ENCODE measurements at places on chromosomes 7 and 10.

DNA sequence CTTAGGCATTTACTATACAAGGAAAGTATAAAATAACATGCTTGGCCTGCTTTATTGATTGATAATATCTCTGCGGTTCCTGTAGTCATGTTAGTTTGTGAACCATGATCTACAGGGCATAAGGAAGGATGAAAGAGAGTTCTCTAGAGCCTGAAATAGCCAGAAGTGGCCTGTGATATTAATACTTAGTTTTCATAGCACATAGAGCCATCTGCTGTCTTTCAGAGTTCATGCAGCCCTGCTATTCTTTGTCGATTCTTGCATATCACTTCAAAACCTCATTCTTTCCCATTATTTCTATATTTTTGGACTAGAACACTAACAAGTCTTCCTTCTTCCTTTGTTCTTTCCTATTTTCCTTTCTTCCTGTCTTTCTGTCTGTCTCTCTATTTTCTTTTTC, 26.4 kb upstream of the PRKG1 start:
- no peak for DNase-seq

GRCh38 chr10:86083206-86083605, 283.4 kb downstream of the GRID1 start:
- DNase-seq: no peak

DNA sequence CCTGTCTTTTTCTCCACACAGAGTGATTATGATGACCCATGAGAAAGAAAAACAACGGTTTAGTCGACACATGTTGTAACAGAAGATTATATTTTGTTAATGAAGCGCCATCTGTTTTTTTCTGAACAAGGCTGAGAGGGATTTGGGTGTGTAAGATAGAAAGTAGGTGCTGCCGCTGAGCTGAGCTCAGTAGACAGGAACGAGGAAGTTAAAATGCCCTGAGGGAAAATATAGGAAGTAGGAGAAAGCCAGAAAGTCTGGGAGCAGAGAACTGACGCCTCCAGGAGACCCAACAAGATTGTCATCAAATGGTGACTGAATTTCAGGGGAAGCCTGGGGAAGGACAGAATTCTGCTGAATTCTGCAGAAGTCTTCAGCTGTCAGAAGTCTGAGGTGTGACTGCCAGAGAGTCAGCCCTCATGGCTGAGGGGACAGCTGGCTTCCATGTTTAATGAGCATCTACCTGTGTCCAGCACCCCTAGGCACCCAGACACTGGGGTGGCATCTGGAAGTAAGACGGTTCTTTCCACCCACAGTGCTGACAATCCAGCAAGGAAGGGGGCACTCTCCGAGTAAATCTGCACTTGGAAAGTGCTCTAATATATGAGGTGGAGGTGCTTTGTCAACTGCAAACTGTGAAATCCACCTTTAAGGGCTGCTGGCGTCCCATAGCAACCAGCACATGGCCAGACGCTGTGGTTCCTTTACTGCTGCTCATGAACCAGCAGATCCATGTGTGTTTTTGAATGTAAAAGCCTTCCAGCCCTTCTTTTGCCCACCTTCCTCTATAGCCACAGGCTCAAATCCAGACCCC, 12.5 kb upstream of the TSPAN15 start:
- DNase-seq: no peak

GRCh38 chr7:70344726-70345125, 746.5 kb downstream of the AUTS2 start:
- no peak for DNase-seq

DNA sequence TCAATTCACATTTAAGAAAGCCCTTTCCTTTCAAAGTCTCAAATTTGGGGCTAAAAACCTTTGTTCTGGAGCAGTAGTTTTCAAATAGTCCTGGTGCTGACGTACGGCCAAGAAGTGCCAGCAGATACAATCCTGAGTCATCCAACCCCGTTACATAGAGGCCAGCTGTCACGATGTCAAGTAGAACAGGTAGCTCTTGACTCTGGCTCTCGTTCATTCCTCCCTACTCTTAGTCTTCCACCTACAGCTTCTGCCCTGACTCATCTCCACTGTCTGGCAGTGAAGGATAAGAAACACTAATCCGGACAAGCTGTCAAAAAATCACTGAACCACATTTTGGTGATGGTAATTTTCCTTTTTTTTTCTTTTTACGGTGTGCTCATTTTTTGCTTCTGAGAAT, 132.4 kb upstream of the PTN start:
- no peak for DNase-seq

- DNase-seq: no peak
Measured at GRCh38 chr7:30899066-30899465, 12.6 kb upstream of the AQP1 start.

DNA sequence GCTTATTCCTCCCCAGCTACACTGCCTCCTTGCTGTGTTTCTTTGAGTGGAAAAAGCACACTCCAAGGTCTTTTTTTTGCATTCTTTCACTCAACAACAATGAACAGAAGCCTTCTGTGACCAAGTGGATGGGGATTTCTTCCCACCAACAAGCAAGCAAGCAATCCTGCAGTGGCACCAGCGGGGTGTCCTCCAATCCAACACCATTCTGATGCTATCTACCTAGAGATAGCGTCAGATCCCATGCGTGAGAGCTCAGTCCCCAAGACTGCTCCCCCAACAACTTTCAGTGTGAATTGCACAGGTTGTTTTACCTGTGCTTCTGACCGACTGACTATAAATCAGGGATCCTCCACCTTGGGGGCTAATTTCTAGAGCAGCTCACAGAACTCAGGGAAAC, 311.0 kb upstream of the PODXL start:
- no peak for DNase-seq

GRCh38 chr7:2023877-2024566, 208.7 kb downstream of the MAD1L1 start:
- DNase-seq: no peak

GRCh38 chr7:127900141-127900540, 131.1 kb downstream of the LRRC4 start:
- DNase-seq: no peak

DNA sequence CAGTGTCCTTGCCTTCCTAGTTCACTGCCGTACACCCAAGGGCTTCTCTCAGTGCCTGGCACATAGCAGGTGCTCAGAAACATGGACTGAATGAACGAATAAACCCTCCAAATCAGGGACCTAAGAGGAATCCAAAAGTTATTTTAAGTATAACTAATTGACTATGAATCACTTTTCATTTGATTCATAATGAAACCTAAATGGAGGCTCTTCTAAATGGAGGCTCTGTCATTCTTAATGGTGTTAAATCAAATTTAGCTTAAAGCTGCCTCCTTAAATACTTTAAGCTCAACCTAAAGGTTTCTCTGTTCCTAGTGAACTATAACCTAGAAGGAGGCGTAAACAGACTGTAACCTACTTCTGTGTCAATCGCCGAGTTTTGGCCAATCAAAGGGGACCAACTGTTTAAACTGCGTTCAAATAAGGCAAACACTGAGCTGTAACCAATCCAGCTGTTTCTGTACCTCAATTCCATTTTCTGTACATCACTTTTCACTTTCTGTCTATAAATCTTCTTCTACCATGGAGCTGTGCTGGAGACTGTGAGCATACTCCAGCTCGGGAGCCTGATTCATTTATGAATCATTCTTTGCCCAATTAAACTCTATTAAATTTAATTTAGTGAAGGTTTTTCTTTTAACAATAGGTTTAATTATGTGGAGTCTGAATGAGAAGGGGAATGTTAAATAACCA, 11.0 kb downstream of the PYROXD2 start:
- DNase-seq: no peak

GRCh38 chr7:44609829-44610228, 3.4 kb downstream of the OGDH start:
- DNase-seq: no peak

DNA sequence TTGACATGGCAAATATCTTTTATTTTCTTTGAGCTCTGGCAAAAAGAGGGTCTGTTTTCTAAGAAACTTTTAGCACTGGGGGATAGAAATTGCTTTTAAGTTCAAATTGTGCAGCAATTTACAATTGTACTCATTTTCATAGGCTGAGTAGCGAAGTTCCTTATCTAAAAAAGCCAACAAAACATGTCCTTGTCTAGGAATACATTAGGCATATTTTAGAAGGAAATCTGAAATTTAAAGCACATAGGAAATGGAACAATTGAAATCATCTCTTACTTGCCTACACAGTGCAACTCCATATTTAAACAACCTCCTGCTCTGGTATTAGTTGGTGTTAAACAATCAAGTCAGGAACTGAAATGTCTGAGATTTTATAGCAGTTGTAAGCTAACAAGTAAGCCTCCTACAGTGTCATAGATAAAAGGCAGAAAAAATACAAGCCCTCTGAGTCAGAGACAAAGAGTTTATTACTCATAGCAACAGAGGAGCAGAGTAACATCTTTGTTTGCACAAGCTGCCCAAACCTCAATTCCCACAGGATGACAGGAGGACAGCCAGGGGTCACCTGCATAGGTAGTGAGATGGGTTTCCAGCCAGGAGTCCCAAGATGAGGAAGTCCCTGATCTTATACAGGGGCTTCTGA, 280.2 kb upstream of the HGF start:
- DNase-seq: no peak

- no peak for DNase-seq
Measured at GRCh38 chr7:27953361-27953760, 213.4 kb downstream of the TAX1BP1 start.

GRCh38 chr7:47480576-47481538, 101.1 kb downstream of the TNS3 start:
- DNase-seq: no peak

DNA sequence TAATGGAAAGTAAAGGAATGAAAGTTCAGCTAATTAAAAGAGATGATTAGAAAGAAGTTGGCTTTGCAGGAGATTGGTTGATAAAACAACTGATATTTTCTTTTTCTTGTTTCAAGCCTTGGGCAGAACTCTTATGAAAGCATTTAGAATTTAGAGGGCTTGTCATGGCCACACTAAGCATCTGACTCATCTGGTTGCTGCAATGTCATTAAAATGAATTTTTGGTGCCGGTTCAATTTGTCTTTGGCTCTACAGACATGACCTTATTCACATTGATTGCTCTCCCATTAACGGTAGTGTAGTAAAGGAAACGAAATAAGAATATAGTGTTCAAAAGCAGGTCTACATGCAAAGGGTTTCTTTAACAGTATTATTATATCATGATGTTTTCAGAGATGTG, 1012.4 kb upstream of the C7orf33 start:
- no peak for DNase-seq

DNA sequence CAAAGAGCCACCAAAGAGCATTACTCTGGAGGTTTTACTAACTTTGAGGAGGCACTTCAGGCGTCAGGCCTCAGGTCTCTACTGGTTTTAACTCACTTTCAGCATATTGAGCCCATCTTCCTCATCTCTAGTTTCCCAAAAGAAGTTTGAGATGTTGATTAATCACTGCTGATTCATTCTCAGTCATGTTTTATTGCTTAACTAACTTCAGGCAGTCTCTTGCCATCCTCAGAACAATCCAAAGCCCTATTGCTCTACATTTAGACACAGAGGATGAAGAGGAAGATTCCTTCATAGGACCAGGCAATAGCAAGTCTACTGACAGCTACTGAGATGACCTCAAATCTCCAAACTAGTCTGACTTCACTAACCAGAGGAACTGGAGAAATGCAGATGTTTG, 39.1 kb upstream of the BET1 start:
- no peak for DNase-seq

DNA sequence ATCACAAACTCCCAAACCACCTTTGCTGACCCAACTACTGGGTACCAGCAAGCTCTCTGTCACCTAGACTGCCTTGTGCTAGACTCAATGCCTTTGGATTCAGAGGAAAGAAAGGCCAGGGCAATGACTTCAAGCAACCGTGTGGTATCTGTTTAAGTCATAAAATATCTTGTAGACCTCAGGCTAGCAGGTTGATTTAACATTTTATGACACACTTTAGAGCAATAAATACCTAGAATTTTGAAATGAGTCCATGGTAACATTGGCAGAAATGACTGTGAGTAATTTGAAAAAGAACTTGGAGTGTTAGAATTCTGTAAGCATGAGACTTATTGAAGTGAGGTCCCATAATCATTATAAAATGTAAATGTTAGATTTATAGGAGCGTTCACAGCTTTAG, 87.2 kb downstream of the TWIST1 start:
- no peak for DNase-seq

DNA sequence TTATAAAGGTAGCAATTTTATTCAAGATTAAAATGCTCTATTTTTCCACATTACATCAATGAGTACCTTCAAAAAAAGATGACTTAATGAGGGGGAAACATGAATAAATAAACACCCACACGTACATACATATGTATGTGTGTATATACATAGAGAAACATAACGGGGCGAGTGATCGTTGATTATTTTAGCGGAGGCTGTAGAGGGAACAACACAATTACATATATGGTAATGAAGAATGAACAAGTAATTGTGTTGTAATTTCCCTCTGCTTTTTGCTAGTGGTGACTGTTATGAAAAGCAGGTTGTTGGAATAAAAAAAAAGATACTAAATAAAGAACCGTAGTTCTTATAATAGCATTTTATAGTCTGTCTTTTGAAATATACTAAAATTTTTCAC, 63.2 kb downstream of the CACNB2 start:
- no peak for DNase-seq

DNA sequence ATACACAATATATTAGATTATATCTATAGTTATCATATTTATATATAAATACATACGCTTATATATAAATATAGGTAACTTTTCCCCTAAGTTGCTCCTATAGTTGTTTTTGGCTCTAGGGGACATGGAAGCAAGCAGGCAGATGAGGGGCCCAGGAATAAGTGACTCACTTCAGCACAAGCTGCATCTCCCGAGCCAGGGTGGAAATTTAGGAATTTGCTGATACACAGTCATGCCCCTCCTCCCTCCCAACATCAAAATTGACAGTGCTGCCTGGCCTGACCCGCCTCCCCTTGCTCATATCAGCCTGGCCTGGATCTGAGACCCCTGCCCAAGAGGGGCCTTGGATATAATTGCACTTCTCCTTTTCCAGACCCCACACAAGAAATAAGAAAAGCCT, 33.8 kb downstream of the MKI67 start:
- no peak for DNase-seq

GRCh38 chr10:11673346-11674280, 62.2 kb upstream of the USP6NL start:
- DNase-seq: no peak

GRCh38 chr7:101838837-101839483, 21.5 kb downstream of the CUX1 start:
- no peak for DNase-seq

DNA sequence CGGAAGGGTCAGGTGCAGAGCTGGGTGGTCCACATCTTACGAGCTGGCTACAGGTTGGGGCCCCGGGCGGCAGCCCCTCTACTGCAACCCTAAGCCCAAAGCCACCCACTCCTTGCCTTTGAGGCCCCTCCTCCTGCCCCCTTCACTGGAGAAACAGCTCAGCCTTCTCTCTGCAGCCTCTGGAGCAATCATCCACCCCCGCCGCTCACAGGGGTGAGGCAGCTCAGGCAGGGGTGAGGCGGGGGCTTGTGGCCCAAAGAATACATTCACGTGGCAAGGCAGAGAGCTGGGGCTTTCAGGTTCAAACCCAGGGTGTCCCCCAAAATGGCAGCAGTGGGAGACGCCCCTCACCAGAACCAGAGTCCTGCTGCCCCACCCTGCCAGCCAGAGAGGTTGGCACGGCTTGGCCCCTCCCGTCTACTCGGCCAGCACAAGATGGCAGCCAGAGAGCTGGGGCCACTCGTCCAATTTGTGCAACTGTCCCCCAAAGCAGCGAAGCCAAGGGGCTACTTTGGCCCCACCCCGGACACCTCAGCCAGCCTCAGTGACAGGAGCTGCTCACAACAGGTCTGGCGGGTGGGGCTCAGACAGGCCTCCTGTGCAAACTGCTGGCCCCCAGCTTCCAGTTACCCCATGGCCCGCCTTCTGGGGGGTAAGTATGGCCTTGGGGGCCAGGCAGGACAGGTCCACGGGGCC, 7.2 kb downstream of the GNB2 start:
- DNase-seq: no peak

Data from activated naive CD8-positive, alpha-beta T cell treated with anti-CD3 and anti-CD28 coated beads, Interleukin-2, amount 50 U/mL, for 16 hours (primary cell).